Activated CD8-positive, alpha-beta memory T cell treated with anti-CD3 and anti-CD28 coated beads for 1 hour (primary cell): ENCODE measurements at places on chromosomes 5 and 9.

DNA sequence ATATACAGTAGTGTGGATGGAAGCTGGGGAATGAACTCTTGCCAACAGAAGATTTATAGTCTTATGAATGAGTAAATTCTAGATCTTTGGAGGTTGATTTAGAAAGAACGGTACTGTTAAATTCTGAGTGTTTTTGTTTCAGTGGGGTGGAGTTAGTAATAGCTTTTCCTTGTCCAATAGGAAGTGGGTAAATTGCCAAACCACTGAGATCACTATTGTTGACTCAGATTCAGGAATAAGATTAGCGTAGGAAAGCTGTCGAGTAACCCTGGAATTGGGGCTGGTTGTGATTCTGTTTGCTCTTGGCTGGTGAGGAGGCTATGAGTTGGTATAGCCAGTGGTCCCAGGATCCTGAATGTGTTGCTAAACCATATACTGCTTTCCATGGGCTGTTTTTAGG is 155.6 kb downstream of the ARHGAP26 start:
- DNase-seq = no peak

DNA sequence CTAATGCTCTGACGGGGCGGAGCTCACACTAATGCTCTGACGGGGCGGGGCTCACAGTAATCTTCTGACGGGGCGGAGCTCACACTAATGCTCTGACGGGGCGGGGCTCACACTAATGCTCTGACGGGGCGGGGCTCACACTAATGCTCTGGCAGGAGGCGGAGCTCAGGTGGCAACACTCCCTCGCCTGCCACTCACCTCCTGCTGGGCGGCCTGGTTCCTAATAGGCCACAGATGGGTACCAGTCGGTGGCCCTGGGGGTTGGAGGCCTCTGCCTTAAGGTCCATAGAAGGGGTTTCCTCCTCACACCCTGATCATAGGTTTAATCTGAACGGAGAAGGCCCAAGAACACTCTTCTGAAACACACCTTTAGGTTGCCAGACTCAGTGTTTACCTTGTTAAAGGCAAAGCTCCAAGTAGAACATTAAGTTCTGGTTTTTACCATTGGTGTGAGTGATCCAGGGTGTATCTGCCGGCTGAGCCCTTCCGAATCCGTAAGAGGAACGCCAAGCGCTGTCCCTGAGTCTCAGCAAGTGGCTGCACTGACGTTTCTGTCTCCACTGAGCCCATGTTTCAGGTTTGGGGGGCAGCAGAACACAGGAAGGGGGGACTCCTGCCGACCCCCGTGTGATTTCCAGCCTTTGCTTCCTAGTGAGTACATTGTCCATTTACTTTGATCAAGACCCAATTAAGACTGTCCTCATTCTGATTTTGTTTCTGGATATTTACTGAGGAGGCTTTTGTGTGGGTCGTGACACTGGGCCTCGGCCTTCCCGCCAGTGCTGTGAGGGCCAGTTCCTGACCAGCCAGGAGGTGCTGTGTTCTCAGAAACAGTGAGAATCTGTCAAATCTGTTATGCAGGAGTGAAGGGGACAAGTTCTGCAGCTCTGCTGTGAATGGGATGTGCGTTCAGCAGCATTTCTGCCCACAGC is 24.6 kb upstream of the LRRC14B start:
- DNase-seq = no peak

DNA sequence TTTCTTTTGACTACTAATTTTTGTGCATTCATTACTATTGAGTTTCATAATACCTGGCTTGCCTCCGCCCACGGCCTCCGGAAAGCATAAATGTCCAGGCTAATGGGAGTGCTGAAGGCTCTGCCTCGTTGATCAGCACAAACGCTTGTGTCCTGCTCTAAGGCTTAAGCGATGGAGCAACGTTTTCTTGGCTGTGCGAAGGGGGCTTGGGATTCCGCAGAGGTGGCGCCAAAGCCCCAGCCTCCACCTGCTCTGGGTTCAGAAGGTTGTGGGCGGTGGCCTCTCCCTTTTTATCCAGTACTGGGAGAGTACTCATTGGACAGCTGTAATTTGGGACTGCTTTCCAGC is 19.7 kb downstream of the ANXA2R start:
- no peak for DNase-seq

GRCh38 chr5:124754206-124754927 is 7.9 kb upstream of the ZNF608 start:
- DNase-seq = no peak

DNA sequence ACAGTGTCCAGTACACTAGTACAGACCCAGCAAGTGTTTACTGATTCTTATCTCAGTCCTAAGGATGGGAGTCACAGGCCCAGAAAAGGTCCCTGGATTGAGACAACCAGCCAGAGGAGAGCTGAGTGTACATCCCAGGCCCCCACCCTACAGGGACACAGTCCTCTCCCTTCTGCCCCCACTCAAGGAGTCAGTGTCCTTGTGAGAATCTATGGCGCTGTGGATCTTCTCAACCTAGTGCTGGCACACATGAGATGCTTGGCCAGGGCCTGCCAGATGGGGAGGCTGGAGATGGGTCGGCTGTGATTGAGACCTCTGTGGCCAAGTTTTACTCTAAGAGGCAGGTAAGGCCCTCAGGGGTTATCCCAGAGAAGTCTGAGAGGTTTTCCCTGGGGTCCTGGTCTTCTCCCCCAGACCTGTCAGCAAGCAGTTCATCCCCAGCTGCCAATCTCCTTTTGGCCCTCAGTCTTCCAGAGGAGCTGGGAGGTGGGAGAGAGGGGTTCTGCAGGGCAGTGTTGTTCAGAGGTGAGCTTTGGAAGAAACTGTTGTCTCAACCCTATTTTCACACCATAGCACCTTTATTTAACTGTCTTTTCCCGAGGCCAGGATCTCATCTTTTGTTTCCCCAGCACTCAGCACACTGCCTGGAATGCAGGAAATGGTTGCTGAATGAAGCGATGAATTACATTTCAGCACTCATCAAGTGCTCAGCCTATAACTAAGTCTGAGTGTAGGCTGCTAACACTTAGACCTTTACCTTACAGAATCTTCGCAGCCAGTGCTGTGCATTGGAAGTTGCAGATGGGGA is 3.2 kb upstream of the NSD1 start:
- DNase-seq = no peak

DNA sequence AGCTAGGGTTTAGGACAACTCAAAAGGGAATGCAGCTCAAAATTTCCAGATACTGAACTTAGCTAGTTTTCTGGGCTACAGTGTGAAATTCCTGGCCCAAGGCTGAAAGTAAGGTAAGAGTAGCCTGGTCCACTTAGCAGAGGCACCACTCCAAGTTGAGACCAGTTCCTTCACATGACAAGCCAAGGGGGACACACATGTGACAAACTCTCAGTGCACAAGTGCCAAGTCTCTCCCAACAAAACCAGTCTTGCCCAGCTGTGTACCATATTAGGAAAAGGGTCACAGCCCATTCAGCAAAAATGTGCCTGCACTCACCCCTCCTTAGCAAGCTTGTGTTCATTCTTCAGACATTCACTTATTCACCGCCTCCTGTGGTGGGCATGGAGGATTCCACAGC is 27.8 kb downstream of the KLHL3 start:
- no peak for DNase-seq

DNA sequence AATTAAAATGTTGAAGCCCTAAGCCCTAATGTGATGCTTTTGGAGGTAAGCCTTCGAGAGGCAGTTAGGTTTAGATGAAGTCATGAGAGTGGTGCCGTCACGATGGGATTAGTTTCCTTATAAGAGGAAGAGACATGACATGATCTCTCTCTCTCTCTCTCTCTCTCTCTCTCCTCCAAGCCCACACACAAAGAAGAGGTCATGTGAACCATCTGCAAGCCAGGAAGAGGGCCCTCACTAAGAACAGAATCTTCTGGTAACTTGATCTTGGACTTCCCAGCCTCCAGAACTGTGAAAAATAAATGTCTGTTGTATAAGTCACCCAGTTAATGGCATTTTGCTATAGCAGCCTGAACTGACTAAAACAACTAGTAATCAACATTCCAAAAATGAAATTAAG is 175.5 kb downstream of the GNA14 start:
- DNase-seq = no peak

DNA sequence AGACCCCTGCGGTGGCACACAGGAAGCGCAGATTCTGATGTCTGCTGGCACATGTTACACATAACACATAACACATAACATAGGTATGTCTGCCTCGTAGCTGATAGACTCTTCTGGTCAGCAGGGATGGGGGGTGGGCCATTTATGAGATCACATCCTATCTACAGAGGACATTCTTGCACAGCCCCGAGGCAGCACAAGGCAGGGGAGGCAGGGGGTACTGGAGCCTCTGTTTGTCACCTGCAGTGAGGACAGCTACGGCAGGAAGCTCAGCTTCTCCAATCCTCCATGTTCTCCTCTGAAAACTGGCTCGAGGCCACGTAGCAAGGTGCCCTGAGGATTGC is 16.7 kb upstream of the MED10 start:
- DNase-seq = no peak

- no peak for DNase-seq
Observed at GRCh38 chr5:122415030-122415800, 103.2 kb downstream of the SNCAIP start.

DNA sequence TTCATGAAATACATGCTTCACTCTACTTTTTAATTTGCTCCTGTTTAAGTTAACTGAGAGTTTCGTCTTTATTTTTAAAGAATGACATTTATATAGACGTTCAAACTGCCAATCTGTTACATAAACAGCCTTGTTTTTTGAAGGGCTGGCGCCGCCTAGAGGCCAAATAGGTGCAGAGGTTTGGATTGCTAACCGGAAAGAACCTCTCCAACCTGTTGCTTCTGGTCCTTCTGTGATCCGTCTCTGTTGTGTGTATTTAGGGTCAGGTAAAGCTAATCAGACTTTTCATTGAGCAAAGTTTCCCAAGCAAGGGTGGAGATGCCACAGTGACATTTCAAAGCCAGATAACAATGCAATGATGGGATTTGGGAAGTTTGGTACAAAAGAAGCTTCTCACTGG is 39.5 kb upstream of the GLIS3 start:
- DNase-seq = peak; percentile 62

DNA sequence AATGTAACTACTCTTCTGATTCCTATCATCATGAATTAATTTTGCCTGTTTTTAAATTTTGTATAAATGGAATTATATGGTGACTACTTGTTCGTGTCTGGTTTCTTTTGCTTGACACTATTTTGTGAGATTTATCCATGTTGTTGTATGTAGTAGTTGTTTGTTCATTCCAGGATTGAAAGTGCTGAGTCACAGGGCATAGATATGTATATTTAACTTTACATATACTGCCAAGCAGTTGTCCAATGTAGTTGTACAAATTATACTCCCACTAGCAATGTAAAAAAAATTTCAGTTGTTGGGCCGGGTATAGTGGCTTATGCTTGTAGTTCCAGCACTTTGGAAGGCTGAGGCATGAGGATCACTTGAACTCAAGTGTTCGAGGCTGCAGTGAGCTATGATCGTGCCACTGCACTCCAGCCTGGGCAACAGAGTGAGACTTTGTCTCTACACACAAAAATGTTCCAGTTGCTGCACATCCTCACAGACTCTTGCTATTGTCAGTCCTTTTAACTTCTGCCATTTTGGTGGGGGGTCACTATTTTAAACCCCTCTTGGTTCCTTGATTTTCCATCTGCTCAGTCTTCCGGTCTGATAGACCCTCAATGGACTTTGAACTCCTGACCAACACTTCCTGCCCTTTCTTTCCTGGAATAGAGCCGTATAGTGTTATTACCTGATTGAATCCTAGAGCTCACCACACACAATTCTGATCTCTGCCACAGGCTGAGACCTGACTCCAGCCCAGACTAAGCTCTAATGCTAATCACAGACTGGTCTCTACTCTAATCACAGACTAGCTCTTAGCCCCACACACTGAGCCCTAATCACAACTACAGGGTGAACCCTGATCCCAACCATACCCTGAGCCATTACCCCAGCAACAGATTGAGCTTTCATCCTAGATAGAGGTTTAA is 69.3 kb upstream of the MELK start:
- DNase-seq = no peak

- DNase-seq = no peak
Observed at GRCh38 chr5:93789173-93790067, 48.0 kb upstream of the POU5F2 start.

DNA sequence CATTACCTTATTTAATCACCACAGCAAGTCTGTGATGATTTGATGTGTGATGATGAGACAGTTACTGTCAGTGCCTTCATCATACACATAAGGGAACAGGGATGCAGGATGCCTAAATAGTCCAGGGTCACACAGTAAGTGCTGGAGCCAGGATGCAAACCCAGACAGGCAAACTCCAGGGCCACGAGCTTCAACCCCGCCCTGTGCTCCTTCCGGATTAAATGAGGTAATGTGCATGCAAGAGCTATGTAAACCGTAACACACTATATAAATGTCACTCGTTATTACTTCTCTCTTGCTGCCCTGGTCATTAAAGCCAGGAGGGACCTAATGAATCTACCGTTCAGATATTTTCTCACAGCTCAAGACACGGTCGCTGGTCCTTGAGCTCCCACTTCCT is 12.8 kb downstream of the SMIM23 start:
- DNase-seq = no peak

DNA sequence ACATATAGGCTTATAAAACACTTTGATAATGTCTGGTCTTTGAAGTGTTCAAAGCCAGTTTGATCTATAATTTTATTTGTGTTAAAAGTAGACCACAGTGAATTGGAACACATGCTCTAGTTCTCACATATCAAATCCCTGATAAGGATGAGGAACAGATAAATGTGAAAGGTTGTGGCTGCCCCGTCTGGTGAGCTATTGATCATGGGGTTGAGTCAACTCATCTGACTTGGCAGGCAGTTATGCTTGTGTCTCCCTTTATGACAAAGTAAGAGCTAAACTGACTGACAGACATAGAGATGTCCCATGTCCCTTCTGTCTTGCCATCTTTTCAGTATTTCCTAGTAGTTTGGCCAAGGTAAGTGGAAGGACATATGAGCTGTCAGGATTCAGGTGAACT is 2.9 kb upstream of the ERMP1 start:
- no peak for DNase-seq

DNA sequence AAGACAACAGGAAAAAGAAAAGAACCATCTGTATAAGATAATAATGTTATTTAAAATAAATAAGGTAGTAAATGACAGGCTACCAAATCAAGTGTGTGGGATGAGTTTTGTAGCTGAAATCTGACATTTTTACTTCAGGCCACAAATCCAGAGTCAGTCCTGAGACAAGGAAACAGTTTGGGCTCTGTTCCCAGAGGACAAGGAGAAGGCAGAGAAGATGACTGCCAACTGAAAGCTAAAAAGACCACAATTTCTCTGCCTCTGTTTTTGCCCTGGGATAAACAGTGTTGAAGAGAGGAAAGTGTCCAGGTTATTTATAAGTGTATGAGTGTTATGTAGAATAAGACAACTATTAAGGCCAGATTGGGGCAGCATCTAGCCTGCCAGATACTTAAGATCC is 180.5 kb downstream of the NFIB start:
- DNase-seq = no peak
